ENCODE measurements at places on chromosomes 1 and 21.

DNA sequence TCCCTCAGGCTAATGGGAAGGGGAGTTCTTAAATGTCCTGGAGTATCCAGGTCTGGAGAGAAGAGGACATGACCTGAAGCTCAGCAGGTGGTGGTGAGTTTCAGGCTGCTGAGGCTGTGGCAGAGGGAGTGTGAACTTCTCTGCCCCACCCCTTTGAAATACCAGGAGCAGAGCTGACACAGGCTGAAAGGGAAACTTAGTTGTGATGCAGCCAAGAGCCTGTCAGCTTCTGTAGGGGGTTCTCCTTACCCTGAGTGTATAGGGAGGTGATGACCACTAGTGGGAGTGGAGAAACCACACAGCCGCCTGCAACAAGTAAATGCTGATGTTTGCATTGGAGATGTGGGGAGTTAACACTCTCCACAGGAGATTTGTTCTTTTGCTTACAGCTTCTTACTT, 152.3 kb downstream of the FCRL5 start:
- DNase-seq = peak; percentile 6

- no peak for DNase-seq
Measured at GRCh38 chr1:153345187-153346076, 3.2 kb downstream of the PGLYRP4 start.

DNA sequence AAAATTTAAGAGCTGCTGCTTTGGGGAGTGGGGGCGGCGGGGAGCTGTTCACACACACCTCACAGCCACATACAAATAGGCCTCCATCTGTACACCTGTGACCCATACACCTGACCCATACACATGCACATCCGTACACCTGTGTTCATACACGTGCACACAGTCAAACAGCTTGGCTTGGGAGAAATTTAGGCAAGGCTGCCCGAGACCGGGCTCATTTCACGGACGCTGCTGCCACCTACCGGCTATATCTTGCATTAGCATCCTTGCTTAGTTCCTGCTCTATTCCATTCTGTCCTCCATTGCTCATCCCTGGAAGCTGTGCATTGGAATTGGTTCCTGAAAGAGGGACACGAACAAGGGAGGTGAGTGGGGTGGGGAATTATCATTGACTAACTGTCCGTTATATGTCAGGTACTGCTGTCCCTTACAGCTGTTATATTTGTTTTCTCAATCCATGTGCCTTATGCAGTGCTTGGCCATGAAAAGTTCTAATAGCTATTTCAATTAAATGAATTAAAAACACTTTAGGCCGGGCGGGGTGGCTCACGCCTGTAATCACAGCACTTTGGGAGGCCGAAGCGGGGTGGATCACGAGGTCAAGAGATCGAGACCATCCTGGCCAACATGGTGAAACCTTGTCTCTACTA, 37.1 kb upstream of the EPB41 start:
- DNase-seq = peak; percentile 78

DNA sequence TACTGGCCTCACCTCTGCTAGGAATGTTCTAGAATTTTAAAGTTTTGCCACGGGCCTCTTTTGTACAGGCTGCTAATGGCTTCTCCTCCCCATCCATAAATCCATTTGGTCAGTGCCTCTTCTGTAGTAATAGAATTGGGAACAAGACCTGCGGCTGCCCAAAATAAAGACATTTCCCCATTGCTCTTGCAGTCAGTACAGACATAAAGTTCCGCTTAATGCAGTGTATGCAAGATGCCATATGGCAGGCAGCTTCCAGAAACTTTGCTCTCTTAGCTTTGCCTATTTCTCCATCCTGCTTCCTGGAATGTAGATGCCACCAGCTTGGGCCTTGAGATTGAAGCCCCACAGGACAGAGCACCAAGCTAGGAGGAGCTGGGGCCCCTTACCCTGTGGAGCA, 3.7 kb upstream of the SLC2A5 start:
- DNase-seq = no peak

DNA sequence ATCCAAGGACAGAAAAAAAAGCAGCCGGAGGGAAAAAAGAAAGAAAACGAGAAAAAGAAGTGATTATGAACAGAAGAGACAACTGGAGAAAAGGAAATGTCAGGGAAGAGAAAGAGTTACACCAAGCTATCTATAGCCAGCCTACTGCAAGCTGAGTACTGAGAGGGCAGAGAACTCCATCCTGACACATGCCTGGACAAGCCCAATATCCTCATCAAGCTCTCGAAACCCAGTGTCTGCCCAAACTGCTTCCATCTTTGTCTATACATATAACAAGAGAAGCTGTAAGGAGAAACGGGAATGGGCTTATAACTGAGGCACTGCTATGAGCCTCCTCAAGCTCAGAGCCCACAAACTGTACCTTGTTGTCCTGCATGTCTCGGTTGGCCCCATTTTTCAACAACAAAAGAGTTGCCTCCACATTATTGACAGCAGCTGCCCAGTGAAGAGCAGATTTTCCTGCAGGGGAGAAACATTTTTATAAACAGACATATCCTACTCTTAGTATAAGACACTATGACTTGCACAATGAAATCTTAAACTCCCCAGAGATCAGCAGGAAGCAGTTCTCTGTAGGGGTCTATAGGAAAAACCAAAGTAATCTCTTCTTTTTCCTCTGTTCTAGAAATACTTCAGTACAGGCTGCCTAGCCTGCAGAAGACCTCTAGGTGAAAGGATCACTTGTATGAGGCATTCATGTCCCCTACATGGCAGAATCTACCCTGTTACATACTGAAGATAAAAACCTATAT, 21.2 kb upstream of the ADAM30 start:
- no peak for DNase-seq

DNA sequence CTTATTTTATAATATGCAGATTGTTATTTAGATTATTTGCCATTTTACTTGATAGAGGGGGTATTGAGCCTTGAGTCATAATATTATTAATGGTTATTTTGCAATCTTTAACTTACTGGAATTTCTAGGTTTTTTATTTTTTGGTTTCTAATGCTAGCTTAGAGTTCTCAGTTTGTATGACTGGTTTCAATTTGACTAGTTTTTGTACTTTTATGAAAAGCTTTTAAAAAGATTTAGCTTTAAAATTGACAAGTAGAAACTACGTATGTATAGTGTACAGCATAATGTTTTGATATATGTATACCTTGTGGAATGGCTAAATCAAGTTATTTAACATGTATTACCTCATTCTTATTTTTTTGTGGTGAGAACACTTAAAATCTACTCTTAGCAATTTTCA, 41.5 kb downstream of the CEP350 start:
- no peak for DNase-seq

- no peak for DNase-seq
Measured at GRCh38 chr1:45491487-45492260, 711 bp upstream of the TESK2 start.

GRCh38 chr1:111213412-111213811, 13.0 kb upstream of the DENND2D start:
- no peak for DNase-seq

DNA sequence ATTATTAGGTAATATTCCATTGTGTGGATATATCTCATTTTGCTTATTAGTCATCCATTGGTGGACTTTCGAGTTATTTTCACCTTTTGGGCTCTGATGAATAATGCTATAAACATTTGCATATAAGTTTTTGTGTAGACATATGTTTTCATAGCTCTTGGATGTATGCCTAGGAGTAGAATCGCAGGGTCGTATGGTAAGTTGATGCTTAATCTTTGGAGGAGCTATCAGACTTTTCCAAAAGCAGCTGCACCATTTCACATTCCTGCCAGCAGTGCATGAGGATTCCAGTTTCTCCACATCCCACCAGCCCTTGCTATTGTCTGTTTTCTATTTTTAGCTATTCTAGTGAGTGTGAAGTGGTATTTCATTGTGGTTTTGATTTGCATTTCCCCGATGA, 120.3 kb upstream of the TMEM51 start:
- DNase-seq = peak; percentile 61

DNA sequence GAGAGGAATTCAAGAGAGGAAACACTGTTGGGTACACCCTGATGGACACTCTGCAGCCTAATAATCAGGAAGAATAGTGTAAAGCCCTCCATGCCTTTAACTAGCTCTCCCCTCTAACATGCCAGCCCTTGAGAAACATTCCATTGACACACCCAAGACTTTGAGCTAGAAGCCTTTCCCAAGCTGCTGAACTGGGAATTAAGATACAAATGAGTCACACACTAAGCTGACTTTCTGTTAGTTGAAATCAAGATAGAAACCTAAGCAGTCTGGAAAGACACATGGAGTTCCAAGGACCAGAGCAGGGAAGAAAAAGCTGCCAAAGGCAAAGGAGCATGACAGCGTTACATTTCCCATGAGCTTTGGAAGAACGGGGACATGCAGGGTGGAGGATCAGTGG, 380.8 kb downstream of the NPHP4 start:
- DNase-seq = no peak

GRCh38 chr1:12756273-12756672, 10.3 kb downstream of the CFAP107 start:
- no peak for DNase-seq

DNA sequence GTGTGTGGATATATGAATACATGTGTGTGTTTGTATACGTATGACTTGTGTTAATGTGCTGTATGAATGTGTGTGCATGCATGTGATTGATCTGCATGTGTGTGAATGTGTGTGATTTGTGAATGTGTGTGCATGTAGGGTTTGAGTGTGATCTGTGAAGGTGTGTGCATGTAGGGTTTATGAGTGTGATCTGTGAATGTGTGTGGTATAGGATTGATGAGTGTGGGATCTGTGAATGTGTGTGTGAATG, 88.2 kb downstream of the STUM start:
- DNase-seq = no peak

DNA sequence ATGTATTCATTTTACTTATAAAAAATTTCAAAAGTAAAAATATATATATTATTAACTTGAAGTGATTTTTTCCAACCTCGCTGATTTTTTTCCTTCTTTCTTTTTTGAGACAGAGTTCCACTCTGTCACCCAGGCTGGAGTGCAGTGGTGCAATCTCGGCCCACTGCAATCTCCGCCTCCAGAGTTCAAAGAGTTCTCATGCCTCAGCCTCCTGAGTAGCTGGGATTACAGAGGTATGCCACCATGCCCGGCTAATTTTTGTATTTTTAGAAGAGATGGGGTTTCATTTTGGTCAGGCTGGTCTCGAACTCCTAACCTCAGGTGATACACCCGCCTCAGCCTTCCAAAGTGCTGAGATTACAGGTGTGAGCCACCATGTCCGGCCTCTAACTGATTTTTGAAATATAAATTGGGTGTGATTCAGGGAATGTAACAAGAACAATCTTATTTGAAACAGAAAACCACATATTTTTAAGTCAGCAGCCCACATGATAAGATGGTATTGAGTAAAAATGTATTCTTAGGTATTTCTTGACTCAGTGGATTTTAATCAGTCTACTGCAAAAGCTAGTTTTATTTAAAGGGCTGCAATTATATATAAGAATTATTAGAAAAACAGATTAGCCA, 30.0 kb downstream of the ZBTB8B start:
- no peak for DNase-seq

GRCh38 chr1:172339842-172340241, 80.6 kb upstream of the C1orf105 start:
- no peak for DNase-seq

- DNase-seq = peak; percentile 32
Measured at GRCh38 chr1:56339786-56340465, 239.4 kb downstream of the PLPP3 start.

DNA sequence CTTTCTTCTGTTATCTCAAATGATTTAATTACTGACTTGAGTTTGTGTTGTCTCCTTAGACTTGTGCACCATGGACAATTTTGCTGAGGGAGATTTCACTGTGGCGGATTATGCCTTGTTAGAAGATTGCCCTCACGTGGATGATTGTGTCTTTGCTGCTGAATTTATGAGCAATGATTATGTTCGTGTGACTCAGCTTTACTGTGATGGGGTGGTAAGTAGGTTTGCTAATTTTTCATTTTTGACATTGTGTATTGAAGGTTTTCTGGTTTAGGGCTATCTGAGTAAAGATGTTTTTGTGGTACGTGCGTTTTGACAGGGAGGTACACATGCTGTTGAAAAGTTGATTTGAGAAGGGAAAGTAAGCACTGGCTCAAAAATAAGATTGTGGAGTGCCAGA, 14.1 kb downstream of the TTC3 start:
- peak; percentile 77 for DNase-seq

GRCh38 chr1:156140879-156141707, 12.3 kb upstream of the SEMA4A start:
- DNase-seq = no peak

DNA sequence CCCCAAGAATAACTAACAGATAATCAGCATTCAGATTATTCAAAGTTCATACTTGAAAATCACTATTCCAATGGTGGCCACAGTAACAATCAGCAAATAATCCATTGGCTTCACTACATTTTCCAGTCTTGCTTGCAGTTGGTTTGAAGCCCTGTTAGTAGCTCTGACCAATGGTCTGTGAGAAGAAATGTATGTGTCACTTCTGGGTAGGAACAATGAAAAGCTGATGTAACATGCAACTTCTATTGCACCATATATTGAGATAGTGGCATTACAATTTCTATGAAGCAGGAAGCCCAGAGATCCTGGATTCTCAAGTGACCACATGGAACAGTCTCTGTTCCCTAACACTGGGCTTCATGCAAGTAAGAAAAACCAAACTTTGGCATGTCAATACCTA, 250.9 kb upstream of the DAB1 start:
- peak; percentile 15 for DNase-seq

DNA sequence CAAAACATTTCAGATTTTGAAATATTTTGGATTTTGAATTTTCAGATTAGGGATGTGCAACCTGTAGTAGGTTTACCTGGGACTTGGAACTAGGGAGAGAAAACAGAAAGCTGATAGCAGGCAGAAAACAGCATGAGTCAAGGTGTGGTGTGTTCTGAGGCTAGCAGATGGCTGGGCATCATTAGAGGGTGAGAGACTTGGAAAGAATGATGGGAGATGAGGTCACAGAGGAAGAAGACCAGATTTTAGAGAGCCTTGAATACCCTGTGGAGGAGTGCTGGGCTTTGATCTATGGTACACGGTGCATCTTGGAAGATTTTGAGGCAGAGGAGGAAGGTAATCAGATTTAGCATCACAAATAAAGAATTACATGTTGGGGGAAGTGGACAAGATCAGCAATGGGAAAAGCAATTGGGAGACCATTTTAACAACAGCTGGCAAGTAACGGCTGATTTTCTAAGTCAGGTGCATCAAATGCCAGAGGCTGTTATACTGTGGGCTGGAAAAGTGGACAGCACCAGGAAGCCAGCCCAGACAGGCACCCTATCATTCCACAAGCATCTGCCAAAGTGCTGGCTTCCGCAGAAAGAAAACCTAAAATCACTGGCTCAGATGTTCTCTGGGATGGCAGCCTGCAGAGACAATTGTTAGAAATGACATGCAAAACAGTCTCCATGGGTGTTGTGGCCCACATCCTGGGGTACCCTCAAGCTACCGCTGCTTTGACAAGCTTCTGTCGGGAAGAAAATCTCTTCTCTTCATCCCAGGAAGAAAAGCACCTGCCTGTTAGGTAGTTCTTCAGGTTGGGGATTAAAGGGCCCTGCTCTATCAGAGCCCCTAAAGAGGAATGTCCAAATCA, 30.9 kb upstream of the CAMK1G start:
- DNase-seq = no peak

Data from fibroblast of pulmonary artery (primary cell).